ENCODE measurements at places on chromosomes 4 and X. TPM values are rescaled to one million over a fixed set of nuclear protein-coding genes. Genes with fewer than 3 reads are reported as not detected.

The AMTN gene
- total RNA-seq: not detected

DNA sequence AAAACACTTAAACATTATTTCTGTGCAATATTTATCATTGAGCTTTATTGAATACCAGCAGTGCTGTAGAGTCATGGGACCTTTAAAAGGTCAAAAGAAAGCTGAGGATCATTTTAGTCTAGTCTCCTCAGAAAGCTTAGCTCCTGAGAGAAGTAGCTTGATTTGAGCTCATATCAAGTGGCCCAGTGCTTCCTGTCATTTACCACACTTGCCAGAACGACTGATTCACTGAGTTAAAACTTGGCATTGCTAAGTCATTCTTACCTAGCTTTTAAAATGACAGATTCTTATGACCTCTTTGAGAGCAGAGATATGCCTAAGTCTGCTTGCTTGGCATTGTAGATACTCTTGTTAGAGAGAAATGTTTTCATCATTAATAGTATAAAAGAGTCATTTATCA, 15.2 kb downstream of the SEPTIN11 start:
- no peak for DNase-seq

GRCh38 chr4:14392378-14392777, 609.9 kb upstream of the CPEB2 start:
- no peak for DNase-seq

- no peak for DNase-seq
These were observed 56.6 kb upstream of the MAB21L2 start for GRCh38 chr4:150525321-150525868.

The NXF2B gene
- not detected for total RNA-seq
